ENCODE measurements at places on chromosomes 11 and 22.
A peak's percentile ranks its signal among the peaks of the same experiment; 100 is the strongest.

GRCh38 chr11:126523441-126524205, 168.1 kb downstream of the ST3GAL4 start:
- DNase-seq = no peak

DNA sequence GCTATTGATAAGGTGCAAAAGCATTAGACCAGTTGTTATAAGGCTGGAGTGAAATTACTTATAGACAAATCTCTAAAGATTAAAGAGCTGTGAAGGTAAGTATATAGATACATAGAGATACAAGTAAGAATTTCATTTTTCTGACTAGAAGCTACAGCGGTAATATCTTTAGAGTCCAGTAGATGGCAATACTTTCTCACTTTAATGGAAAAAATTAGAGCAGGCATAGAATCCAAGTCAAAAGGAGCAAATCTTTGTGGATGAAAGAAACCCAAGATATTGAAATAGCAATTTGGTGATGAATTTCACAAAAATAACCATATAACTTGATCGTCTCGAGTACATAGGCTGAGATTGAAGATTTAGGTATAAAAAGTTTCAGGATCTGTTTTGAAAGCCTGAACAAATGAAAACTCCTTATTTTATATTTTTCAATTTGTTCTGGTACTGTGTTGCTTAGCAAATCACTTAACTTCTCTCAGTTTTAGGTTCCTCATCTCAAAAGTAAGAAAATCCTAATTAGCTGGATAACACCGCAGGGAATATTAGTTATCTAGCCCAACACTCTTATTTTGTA, 81.9 kb downstream of the UVRAG start:
- DNase-seq = peak; percentile 9

- DNase-seq = no peak
Observed at GRCh38 chr11:109612496-109612895, 190.5 kb downstream of the C11orf87 start.

DNA sequence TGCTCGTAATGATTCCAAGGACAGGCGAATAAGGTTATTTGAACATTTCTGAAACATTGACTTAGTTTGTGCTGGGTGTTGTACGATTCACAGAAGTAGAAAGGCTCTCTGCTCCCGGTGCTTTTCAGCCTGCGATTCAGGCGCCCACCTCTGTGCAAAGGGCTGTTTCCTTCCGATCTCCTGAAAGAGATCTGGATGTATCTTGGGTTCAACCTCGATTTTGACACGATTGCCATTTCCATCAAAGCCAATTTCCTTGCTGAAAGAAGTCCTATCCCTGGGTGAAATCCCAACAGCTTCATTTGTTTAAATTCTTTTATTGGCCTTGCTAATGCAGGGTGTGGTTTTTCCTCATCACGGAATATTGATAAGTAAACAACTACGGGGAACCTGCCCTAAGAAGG, 1.1 kb upstream of the ZC3H12C start:
- no peak for DNase-seq

- DNase-seq = no peak
Observed at GRCh38 chr11:14552089-14552488, 31.9 kb upstream of the PSMA1 start.

DNA sequence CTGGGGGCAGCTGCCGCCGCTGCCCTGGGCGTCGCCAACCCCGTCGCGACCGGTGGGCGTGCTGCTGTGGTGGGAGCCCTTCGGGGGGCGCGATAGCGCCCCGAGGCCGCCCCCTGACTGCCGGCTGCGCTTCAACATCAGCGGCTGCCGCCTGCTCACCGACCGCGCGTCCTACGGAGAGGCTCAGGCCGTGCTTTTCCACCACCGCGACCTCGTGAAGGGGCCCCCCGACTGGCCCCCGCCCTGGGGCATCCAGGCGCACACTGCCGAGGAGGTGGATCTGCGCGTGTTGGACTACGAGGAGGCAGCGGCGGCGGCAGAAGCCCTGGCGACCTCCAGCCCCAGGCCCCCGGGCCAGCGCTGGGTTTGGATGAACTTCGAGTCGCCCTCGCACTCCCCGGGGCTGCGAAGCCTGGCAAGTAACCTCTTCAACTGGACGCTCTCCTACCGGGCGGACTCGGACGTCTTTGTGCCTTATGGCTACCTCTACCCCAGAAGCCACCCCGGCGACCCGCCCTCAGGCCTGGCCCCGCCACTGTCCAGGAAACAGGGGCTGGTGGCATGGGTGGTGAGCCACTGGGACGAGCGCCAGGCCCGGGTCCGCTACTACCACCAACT, 1.0 kb downstream of the FUT4 start:
- no peak for DNase-seq

DNA sequence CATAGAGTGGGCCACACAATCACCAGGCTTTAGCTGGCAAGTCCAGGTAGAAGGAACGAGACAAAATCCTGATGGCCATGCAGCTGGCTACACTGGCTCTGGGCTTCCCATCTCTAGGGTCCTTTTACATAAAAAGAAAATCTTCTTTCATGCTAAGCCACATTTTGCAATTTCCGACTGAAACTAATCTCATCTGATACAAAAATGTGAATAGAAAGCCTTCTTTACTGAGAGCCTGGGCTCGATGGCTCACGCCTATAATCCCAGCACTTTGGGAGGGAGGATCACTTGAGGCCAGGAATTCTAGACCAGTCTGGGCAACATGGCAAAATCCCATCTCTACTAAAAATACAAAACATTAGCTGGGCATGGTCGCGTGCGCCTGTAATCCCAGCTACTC, 67.2 kb downstream of the MICAL3 start:
- DNase-seq = no peak

GRCh38 chr11:116096272-116096995, 592.2 kb upstream of the CADM1 start:
- DNase-seq = no peak

- DNase-seq = no peak
Observed at GRCh38 chr11:93000511-93001476, 31.3 kb downstream of the MTNR1B start.

DNA sequence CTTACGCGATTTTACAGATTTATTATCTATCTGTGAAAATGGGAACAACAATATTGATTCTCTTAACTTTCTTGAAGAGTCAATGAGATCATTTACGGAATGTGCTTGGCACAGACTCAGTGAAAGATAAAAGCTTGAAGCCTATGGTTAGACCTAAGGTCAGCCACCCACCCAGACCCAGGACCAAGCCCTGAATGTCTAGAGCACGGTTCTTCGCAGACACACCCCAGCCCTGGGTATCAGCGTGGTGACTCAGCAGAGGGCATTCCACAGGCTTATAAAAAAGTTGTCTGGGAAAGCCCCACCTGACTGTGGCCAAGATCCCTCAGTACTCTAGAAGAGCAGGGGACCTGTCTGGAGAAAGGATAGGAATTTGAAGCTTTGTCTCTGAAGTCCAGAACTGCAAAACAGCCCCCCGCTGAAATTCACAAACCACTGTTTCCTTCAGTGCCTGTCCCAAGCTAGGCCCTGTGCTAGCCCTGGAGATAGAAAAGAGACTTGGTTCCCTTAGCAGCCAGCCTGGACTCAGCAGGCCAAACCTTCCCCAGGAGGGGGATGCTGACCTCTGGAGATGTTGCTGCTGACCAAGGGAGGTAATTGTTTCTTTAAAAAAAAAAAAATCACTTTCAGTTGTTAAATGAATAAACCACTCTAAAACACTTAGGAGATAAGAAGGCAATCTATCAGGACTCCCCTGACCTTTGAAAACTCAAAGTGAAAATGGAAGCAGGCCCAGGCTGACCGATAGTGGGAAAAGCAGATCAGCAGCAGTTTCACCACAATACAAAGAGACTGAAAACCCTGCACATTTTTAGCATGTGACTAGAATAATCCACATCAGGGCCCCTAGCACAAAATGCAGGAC, 114.0 kb downstream of the ABTB2 start:
- DNase-seq = no peak

DNA sequence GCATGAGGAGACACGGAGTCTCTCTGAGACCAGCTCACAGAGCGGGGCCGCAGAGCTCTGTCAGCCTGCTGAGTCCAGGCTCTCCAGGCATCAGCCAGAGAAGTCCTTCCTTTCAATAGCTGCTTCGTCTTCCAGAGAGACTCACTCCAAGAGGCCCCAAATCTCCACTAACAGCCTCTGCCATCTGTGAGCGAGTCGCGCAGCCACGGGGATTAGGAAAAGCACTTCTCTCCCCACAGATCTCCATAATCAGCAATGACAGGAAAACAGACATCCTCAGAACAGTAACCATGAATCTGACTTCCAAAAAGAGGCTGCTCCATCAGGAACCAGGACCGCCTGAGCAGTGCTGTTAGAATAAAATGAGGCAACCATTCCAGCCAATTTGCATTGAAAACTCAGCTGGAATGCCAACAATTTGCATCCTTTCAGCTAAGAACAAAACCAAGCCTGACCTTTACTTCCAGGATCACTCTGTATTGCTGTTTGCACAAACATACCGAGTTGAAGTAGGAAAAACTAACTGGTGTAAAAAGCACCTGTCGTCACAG, 65.4 kb downstream of the SMCO4 start:
- no peak for DNase-seq

GRCh38 chr22:29143941-29144785, 61.5 kb upstream of the EMID1 start:
- DNase-seq = no peak

- DNase-seq = no peak
Observed at GRCh38 chr11:64150051-64150450, 15.9 kb downstream of the MACROD1 start.

- DNase-seq = no peak
Observed at GRCh38 chr11:18754308-18754707, 28.3 kb upstream of the IGSF22 start.

DNA sequence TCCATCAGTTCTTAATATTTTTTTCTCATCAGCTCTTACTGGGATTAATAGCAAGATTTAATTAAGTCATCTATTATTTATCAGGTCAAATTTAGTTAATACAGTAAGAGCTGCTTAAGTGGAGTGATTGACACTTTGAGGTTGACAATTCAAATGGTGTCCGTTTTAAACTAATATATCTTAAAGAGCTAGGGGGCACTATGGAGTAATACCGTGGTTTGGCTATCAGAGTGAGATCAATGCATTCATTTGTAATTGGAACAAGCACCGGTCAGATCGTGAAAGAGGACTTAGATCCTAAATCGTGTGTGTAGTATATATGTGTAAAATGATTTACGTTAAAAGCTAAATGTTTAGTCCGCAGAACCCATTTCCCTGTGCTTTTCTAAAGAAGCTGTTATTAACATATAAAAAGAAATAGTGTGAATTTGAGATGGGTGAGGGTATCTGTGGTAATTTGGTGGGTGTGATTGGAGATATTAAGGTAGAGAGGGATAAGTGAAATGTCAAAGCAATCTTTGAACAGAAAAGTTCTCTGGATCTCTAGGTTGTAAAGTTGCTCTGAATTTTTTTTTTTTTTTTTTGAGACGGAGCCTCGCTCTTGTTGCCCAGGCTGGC, 2.3 kb downstream of the SIK2 start:
- DNase-seq = peak; percentile 32

DNA sequence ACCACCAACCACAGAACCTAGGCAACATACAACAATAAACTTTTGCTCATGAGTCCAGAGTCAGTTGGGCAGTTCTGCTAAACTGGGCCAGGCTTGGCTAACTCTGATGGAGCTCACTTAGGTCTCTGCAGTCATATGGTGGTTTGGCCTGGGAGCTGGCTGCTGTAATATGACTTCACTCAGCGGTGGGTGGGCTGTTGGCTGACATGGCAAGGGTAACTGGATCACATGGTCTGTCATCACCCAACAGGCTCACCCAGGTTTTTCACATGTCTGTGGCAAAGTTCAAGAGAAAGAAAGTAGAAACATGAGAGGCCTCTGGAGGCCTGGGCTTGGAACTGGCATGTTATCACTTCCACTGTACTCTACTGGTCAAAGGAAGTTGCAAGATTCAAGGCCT, 43.2 kb upstream of the CLMP start:
- DNase-seq = no peak

GRCh38 chr11:125925247-125925740, 20.6 kb upstream of the VSIG10L2 start:
- no peak for DNase-seq

- peak; percentile 30 for DNase-seq
Observed at GRCh38 chr22:43862074-43862881, at the start of gene SULT4A1. TSS of gene SULT4A1 (minus strand) at chr22:43862513. CDS start at chr22:43862382, 131 bp downstream.

GRCh38 chr22:46469711-46470110, 67.7 kb downstream of the CELSR1 start:
- DNase-seq = no peak

GRCh38 chr22:30078320-30079311, 1.6 kb upstream of the HORMAD2 start:
- DNase-seq = no peak

DNA sequence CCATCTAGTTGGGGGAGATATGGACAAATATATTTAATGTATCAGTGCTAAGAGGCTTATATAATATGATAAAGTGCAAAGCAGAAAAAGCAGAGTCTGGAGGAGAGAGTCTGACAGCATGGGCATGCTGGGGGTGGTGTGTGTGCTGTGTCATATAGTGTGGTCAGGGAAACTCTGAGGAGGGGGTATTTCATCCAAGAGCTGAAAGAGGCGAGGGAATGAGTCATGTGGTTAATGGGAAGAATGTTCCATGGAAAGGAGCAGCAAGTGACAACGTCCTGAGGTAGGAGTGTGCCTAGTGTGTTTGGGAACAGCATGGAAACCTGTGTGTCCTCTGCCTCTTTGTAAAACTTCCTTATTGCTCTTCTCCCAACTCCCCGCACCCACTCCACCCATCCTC, 38.0 kb downstream of the EIF3F start:
- DNase-seq = no peak

- DNase-seq = no peak
Observed at GRCh38 chr22:39984006-39984405, 10.7 kb upstream of the FAM83F start.

DNA sequence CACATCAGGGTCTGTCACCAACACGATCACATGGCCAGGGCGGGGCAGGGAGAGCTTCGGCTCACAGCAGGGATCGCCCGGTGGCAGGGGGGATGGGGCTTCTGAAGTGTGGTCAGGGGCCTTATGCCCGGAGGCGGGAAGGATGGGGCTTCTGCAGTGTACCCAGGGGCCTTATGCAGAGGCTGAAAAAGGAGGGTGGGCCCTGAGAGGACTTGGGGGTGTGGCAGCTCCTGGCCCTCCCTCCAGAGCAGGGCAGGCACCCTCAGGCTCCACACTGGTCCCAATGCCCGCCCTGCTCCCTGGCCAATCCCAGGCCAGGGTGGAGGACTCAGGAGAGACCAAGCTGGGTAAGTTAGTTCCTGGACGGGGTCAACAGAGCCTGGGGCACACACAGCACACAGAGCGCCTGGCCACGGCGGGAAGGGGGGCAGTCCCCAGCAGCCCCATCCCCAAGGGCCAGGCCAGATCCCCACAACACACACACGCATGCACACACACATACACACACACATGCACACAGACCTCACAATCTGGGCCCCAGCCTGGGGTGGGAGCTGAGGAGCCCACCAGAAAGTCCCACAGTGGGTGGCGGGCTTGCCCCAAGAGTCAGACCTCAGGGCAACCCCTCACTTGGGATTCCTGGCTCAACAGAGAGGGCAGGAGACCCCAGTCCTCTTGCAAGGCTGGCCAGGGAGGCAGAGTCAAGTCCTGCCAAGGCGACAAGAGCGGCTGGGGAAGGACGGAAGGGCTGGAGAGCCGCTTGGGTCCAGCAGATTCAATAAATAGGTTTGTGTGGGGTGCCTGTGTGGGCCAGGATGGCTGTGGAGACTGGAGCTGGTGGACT, 1.1 kb upstream of the CEND1 start:
- DNase-seq = no peak

Data from NT2/D1 (cell line).